ENCODE measurements at places on chromosomes 7 and 10.

DNA sequence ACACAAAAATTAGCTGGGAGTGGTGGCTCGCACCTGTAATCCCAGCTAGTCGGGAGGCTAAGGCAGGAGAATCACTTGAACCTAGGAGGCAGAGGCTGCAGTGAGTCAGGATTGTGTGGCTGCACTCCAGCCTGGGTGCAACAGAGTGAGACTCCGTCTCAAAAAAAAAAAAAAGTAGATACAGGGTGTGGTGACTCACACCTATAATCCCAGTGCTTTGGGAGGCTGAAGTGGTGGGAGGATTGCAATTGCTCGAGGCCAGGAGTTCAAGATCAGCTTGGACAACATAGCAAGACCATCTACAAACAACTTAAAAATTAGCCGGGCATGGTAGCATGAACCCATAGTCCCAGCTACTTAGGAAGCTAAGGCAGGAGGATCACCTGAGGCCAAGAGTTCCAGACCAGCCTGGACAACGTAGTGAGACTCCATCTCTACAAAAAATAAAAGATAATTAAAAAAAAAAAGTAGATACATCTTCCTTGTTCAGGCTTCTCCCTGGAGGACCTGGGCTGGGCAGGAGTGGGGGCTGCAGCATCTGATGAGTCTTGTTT, 2.0 kb downstream of the MOSPD3 start:
- no peak for DNase-seq

- DNase-seq, result no peak
Measured at GRCh38 chr7:111232249-111233084, 141.5 kb downstream of the LRRN3 start.

DNA sequence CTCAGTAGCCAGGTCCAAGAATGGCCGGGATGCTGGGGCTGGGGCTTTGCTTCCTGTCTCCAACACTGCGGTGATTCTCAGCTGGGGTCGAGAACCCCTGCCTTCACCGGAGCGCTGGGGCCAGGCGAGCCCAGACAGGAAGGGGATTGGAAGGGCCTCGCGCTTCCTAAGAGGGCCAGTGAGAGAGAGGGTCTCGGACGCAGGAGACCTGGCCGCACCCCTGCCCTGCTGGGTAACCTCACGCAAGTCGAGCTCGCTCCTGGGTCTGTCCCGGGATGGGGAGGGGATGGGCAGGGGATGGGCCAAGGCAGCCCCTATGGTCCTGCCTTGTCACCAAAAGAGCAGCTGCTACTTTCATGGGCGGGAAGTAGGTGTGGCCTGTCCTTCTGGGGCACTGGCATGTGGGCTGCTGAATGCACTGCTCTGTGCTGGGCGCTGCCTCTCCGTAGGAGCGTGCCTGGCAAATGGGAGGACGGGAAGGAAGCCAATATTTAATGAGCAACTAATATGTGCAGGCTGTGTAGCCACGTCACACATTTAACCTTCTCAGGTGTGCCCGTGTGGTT, 20.0 kb downstream of the KCNK18 start:
- DNase-seq, result no peak

GRCh38 chr7:55178863-55179773, 160.3 kb downstream of the EGFR start:
- no peak for DNase-seq

DNA sequence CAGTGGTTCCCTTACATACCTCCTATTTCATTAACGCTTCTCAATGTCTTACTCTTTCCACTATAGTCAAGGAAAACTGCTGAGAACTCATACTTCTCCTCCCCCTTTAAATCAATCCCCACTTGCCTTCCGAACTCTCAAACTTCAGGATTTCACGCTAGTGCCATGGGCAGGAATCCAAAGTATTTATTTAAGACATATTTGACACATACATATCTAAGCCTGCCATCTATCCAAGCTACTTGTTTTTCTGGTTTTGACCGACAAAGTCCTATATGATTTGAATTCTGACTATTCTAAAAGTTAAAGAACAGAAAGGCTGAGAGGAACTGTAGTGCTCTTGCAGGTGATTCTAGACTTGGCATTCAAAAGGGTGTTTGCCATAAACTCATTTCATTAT, 51.8 kb downstream of the CCDC6 start:
- DNase-seq, result no peak

- DNase-seq, result no peak
Measured at GRCh38 chr10:130424418-130424817, 288.2 kb downstream of the GLRX3 start.

DNA sequence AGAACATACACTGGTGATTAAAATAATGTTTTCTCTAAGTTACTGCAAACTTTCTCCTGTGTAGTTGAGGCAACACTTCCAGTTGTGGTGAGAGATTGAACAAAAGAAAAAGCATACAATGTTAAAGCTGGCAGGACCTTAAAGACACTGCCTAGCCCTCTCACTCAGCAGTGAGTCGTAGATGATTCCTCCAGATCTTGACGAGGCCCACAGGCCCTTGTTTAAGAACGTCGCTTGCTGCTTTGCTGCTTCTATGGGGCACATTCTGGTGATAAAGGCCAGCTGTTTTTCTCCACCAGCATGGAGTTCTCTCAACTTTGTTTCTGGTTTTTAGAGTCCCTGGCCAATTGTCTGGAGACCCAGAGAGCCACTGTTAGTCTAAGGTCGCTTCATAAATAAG, 2.8 kb upstream of the DENND11 start:
- DNase-seq, result no peak

DNA sequence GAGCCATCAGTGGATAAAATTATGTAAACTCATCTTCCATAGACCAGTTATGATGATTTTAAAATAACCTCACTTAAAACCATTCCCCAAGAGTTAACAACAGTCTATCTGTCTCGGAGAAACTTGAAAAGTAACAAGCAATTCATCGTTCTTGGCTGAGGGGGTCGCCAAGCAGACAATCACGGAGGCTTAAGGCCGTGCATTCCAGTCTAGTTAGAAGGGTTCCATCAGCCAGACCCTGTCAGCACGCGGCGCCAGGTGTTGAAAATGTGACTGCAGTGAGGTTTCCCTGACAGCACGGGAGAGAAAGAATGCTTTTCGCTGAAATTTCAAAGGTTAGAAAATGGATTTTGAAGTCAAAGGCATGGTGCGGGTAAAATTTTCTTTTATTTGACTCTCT, 1025.0 kb upstream of the CELF2 start:
- no peak for DNase-seq
